ENCODE measurements at places on chromosomes 5 and 9. TPM values are rescaled to one million over a fixed set of nuclear protein-coding genes. Genes with fewer than 3 reads are reported as not detected.

- DNase-seq, result peak; percentile 68
These were observed 93.4 kb downstream of the OSTF1 start for GRCh38 chr9:75181750-75182149.

- no peak for DNase-seq
These were observed 15.5 kb upstream of the ZBED3 start for GRCh38 chr5:77102549-77102948.

The PCDHGA4 gene
- polyA plus RNA-seq, result 3.1 TPM

DNA sequence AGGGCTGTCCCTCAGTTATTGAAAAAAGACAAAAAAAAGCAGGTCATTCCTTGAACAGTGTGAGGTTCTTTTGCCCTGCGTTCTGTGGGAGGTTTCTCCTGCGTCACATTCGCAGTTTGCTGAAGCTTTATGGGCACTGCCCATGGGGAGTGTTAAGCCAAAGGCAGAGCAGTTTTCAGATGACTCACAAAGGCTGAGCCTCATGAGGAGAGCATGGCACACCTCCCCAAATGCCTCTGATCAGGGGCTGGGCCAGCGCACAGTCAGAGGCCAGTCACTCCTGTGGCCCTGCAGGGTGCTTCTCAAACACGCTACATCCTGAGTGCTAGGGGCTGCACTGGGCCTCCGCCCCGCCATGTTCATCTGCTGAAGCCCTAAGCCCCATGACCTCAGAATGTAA is 38.4 kb downstream of the IRX1 start:
- DNase-seq, result no peak

The DEPDC1B gene
- 3.2 TPM for polyA plus RNA-seq

GRCh38 chr9:134962973-134963364 is 45.3 kb upstream of the FCN1 start:
- no peak for DNase-seq

The ALDH7A1 gene
- polyA plus RNA-seq, result 53.3 TPM

DNA sequence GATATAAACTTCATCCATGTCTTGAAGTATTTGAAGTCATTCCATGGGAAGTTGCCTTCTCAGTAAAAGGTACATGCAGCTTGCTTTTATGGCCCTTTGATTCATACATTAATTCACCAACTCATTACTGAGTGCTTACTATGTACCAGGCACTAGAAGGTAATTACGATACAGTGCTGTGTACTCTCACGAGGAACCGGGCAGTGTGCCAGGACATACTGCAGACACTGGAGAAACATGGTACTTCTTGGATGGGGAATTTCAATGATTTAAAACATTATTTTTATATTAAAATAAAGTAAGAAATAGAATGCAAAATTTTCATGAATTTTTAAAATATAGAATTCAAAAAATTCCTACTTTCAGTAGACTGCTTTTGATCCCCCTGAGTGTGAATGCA is 71.4 kb upstream of the WDR41 start:
- DNase-seq, result no peak

The BTNL3 gene
- not detected for polyA plus RNA-seq

DNA sequence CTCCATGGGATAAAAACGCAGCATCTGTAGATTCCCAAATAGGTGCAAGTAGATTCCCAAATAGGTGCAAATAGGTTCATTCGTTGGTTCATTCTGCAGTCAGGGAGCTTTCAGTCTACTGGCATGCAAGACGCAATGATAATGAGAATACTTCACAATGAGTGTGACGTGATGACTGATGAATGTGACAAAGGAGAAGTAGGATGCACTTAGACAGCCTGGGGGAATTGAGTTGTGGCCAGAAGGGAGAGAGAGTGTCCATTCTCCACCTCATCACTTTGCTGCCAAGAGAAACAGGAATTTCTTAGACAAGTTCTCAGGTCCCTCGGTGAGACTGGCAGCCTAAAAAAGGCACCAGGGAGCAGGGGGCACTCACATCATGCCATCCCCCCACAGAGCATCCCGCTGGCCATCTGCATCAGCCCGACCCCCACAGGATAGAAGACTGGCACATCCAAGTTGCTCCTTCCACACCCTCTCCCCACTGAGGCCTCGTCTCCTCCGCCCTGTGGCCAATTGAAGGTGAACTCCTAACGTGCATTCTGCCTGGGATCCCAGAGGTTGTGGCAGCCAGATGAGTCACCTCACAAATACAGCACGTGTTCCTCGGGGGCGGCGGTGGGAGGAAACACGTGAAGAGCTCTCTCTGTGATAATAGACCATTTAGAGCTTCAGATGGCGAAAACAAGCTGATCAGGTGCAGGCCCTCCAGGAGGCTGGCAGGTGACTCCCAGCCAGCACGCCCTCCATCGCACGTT is 19.9 kb upstream of the KCNIP1 start:
- no peak for DNase-seq

DNA sequence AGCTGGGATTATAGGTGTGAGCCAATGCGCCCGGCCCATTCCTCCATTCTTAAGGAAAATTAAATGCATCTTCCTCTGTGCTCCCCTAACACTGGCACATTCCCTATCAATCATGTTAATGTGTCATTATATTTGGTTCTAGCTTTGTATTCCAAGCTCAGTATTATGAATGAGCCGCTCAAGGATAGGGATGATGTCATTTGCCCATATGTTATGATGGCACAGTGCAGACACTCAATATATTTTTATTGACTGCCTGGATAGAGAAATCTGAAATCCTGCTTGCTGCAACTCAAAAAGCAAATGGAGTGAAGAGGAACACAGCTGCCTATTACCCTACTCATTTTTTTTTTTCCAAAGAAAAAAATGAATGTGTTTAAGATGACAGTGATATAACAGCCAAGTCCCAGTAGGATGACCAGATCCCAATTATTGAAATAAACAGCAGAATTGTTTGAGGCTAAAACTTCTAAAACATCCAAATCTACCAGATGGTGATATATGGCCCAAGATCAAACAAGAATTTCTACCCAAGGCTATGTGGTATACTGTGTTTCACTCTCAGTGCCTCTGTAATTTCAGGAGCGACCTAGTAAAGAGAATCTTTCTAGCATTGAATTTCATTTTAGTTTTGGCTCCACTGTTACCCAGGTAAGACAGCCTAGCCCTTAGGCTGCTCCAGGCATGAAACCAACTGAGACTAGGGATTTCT is 16.3 kb downstream of the SUSD1 start:
- DNase-seq, result no peak

DNA sequence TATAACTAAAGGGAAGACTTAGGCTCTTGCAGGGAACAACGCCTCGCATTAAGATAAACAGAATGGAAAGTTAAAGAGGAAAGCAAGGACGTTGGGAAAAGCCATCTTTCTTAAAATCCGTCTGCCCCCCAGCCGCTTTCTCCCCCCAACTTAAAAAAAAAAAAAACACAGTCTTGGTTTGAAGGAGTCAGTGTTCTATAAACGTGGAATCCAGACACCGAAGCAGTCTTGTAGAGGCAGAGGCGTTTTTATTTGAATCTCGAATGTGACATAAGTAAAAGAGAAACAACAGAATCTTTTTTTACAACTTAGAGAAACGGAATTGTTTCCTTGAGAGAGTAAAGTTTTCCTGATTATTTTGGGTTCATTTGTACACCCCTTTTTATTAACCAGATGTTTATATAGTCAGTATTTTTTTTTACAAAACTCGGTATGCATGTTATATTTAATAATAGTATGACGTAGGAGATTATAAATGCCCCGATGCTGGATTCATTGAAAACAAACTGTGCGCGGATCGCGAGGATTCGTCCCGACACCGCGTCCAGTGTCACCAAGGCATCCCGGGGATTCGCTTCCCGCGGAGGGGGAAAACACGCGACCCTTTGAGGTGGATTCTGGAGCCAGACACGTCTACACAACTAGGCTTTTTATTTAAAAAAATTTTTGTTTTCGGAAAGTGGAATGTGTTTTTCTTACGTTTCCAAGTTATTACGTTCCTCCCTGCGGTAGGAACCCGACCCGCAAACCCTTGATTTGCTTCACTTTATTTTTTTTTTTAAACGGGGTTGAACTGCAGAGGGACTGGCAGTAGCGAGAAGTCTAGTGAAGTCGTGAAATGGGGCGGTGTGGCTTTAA is 6.7 kb downstream of the PTCH1 start:
- DNase-seq, result no peak

The TRIM7 gene
- 4.7 TPM for polyA plus RNA-seq

DNA sequence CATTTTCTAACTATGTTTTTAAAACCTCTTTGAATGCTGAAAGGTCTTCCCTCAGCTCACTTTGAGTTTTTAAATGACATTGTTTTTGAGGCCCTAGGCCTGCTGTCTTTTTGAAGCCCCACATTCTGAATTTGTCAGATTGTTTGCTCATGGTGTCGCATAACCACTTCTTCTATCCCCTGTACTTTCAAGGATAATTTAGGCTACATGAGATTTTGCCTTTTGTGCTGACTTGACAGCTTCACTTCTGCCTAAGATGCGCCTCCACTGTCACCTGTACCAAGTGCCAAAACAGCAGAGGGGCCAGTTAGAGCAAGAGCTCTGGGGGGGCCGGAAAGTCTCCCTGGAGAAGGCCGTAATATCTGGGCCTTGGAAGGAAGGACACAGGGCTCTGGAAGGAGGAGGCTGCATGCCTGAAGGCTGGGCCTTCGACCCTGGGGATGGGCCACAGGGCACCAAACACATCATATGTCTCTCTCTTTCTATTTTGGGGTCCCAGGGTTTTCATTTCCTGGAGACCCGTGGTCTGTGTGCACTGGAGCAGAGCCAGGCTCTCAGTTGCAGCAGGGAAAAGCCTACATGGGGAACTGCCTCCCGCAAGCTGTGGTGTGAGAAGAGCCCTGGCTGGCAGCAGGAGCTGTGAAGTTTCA is 49.1 kb downstream of the NDST1 start:
- DNase-seq, result no peak

The DPH7 gene
- 17.0 TPM for polyA plus RNA-seq

DNA sequence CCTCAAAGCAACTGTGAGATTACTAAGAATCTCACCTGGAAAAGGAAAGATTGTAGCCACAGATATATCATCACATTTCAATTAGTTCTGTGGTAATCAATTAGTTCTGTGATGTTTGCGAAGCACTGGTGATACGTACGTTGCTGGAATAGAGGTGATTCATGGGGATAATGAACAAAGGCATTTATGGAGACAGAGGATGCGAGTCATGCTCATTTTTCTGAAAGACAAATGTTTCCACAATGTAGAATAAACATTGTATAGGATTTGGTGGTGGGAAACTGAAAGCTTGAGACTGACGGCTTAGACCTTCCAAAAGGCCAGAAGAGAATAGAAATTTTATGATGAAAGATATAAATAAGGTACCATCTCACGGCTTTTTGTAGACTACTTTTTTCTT is 507.3 kb upstream of the TYRP1 start:
- DNase-seq, result no peak

DNA sequence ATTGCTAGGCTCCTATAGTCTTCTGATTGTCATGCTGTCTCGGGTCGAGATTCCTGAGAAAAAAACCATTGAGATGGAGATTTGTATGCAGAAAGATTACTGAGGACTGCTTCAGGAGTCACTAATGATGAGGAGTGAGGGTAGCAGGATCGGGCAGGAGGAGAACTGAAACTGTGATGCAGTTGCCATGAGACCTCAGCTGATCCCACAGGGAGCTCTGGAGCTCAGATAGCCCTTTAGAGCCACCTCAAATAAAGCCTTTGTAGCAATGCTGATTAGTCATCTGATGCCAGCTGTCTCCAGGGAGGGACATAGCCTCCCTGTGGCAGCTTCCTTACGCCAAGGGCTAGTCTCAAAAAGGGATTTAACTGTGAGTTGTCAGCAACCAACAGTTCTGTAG is 256.9 kb downstream of the DMAC1 start:
- DNase-seq, result no peak

DNA sequence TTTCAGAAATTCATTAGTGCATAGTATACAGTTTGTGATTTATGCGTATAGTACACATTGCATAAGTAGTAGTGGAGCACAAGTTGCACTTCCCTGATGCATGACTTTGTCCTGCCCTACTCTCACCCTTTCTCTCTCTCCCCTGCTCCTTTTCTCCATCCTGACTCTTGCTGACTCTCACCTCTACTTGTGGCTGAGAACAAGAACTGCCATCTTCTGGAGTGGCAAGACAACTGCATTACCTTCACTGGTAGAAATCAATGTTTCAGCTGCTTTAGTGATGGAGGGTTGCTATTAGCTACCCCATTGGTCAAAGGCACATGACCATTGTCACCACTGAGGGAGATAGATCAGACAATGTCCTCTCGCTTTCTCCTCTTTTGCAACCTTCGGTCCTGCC is 26.9 kb downstream of the SPEF2 start:
- no peak for DNase-seq

- no peak for DNase-seq
These were observed 412.1 kb downstream of the CYLC2 start for GRCh38 chr9:103407260-103407659.

- no peak for DNase-seq
These were observed 174.3 kb downstream of the CDH9 start for GRCh38 chr5:26864061-26864460.

DNA sequence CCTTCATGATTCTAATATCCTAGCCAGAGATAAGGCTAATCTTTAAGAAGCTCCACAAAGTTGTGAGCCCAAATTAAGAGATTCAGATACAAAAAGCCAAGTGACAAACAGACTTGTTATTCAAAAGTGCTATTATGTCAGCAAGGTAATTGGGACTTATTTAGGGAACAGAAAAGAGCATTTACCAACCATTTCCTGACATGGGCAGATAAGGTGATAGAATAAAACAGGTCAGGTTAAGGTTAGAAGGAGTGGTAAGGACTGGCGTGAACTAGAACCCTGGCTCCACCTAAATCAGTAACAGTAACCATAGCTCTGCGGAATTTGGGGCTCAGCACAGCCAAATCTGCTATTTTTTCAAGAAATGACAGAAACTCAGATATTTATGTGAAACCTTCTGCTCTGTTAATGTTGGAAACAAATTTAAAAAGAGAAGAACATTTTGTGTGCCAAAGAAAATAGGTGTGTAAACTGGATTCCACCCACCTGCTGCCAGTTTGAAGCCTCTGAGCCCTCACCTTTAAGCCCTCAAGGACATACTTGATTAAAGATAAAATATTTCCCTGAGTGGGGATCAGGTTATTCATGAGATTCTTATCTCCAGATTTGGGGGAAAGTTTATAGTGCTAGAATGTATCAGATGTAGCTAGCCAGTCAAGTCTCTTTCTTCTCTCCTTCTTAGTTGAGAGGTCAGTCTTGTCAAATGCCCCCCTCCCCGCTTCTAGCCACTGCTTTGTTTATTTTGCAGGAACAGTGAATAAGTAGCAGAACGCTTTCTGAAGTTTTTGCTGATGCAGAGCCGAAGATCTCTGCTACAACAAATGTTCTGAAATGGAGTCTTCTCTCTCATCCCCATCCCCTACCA is 10.2 kb upstream of the ERMP1 start:
- DNase-seq, result no peak

DNA sequence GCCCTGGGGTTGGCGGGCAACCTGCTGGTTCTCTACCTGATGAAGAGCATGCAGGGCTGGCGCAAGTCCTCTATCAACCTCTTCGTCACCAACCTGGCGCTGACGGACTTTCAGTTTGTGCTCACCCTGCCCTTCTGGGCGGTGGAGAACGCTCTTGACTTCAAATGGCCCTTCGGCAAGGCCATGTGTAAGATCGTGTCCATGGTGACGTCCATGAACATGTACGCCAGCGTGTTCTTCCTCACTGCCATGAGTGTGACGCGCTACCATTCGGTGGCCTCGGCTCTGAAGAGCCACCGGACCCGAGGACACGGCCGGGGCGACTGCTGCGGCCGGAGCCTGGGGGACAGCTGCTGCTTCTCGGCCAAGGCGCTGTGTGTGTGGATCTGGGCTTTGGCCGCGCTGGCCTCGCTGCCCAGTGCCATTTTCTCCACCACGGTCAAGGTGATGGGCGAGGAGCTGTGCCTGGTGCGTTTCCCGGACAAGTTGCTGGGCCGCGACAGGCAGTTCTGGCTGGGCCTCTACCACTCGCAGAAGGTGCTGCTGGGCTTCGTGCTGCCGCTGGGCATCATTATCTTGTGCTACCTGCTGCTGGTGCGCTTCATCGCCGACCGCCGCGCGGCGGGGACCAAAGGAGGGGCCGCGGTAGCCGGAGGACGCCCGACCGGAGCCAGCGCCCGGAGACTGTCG is 976 bp downstream of the RXFP3 start:
- DNase-seq, result no peak
